NCI-H1930 (cell line): ENCODE measurements at places on chromosomes 5 and 9.

DNA sequence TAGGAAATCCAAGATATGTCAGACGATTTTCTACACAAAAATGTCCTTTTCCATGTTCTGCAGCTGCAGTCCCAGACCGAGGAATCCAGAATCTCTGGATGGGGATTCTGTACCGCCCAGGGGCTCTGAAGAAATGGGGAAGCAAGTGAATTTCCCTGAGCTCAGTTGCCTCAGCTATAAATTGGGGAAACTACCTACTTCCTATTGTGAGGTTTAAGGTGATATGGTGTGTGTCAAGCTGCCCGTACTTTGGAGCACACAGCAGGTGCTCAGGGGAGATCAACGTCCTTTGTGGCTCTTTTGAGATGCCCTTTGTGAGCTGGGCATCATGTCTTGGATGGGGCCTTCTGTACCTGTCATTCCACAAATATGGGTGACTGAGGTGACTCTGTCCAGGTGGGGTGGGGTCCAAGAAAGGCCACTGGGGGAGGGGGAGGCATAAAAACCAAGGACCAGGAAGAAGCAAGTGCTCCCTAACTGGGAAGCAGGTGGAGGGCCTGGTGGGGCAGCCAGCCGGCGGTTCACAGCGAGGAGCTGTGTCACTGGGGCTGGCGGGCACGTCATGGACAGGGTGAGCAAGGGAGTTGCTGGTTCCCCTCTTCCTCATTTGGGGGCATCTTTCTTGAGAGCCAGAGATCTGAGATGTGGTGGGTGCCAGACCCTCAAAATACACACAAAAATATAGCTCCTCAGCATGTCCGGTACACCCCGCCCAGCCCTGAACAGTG lies 116.0 kb downstream of the CRB2 start:
- no peak for DNase-seq

DNA sequence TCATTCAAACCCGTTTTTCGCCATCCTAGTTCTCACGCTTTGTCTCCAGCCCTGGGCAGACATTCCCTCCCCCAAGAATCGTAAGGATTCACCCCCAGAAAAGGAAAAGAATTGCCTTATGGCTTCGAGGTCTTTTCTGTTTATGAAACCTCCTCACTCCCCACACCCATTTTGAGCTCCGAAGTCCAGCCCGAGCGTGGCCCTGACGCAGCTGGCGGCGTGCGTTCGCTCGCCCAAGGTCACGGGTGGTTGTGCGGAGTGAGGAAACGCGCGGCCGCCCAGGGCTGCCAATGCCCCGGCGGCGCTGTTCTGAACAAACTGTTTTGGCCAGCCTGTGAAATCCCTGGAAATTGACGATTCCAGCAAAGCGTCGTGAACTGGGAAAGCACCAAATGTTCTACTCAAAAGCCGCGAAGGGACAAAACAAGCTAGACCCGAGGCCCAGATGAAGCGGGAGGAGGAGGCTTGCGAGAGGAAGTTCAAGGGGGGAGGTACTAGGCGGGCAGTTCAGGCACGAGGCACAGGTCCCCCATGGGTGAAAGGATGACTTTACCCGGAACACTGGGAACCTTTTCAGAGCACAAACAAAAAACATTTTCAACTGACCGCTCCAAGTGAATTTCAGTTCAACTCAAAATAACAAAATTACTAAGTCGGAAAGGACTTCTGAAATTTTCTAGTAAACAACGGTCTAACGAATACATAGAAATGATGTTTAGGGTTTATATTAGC lies 683 bp upstream of the ZFAND5 start:
- peak; percentile 53 for DNase-seq

DNA sequence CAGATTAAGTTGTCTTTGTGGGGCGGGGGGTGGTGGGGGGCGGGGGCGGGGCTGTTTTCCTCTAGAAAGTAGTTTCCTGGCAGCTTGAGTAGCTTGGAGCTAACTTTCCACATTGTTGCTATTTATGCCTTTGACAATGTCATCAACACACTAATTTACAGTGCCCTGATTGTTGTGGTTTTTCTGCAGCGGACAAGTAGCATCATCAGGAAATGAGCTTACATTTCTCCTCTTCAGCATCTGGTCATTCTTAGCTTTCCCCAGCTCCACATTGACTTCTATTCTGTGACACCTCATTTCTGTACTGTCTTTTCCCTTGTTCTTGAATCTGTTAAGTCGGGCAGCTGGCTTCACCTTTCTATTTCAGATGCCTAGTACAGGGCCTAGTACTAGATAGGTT lies 112.3 kb upstream of the RAD23B start:
- DNase-seq, result no peak

DNA sequence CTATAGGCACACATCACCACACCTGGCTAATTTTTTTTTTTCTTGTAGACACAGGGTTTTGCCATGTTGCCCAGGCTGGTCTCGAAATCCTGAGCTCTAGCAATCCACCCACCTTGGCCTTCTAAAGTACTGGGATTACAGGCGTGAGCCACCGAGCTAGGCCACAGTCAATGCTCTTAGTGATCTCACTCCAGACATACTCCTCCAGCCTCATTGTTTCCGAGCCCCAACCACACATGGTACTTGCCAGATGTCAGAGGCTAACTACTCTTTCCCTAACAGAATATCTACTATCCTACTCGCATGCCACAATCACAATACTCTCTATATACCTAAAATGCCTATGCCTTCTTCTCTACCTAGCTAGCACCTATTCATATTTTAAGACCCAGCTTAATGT lies 17.1 kb downstream of the SUSD1 start:
- DNase-seq, result no peak

DNA sequence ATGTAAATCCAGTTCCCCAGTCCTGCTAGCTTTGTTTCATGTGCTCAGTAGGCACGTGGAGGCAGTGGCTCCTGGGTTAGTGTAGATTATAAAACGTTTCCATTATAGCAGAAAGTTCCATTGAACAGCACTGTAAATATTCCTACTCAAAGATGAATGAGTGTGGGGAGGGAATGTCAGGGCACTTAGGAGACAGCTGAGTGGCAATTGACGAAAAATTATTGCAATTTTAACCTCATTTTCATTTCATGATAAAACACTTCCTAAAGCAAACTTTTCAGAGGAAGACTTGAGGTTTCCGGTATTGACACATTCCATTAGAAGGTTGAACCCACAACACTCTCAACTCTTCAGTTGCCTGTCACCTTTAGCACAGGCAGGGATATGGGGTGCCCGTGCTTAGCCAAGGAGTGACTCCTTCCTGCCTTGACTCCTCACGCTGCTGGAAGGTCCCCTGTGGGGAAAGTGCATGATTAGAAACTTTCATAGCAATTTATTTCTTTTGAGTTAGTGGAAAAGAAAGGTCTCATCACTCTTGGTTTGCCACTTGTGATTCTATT lies 41.2 kb downstream of the SLC46A2 start:
- DNase-seq, result no peak

DNA sequence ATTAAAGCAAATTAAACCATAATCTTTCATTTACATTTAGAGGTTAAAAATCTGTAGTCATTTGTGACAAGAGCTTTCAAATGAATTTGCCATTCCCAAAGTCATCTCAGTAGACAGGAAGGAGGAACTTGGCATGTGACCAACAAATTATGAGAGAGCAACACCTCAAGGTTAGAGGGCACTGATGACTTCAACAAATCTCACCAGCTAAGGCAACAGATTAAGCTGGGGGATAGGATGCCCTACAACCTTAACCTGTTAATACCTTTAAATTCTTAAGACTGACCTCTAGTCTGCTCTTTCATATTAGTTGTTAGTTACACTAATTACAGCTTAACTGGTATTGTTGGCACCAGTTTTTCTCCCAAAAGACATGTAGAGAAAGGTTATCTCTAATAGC lies 18.4 kb downstream of the POU5F2 start:
- no peak for DNase-seq

DNA sequence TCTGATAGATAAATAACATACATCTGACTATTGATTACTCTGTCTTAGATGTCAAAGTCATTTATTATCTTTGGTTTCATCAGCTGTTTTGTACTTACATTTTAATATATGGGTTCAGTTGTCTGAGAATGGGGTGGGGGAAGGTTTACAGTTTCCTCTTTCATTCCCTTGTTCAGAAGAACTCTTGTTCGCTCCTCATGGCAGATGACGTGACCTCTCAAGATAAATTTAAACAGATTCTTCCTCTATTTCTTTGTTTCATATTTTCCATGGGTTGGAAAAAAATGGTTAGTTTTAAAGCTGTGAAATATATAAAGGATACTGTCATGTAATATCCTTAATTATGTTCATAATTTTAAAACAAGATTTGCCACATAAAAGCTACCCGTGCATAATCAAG lies 61.4 kb downstream of the TSSK1B start:
- no peak for DNase-seq

DNA sequence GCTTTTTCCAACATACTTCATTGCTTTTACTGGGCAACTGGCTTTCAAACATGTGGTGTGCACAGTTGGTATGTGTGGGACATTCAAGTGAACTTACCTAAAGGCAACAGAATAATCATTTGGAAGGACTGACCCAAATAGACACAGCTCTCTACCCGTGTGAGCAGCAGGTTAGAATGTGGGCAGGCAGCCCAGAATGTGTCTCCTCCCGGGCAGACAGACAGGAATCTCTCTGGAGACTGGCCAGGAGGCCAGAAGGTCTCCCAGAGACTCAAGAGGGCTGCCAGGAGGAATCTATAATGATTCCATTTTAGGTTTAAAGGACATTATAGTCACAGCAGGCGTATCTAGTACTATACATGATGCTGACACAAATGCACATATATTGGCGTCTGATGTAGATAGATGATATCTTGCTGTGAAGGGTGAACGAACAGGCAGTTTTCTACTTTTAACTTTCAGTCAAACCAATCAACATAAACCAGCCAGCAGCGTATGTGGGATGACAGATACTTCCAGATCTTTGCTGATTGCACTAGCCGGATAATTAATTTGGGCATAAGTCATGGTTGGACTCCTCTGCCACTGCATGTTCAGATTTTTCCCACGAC lies 297.4 kb upstream of the ZNF608 start:
- no peak for DNase-seq

DNA sequence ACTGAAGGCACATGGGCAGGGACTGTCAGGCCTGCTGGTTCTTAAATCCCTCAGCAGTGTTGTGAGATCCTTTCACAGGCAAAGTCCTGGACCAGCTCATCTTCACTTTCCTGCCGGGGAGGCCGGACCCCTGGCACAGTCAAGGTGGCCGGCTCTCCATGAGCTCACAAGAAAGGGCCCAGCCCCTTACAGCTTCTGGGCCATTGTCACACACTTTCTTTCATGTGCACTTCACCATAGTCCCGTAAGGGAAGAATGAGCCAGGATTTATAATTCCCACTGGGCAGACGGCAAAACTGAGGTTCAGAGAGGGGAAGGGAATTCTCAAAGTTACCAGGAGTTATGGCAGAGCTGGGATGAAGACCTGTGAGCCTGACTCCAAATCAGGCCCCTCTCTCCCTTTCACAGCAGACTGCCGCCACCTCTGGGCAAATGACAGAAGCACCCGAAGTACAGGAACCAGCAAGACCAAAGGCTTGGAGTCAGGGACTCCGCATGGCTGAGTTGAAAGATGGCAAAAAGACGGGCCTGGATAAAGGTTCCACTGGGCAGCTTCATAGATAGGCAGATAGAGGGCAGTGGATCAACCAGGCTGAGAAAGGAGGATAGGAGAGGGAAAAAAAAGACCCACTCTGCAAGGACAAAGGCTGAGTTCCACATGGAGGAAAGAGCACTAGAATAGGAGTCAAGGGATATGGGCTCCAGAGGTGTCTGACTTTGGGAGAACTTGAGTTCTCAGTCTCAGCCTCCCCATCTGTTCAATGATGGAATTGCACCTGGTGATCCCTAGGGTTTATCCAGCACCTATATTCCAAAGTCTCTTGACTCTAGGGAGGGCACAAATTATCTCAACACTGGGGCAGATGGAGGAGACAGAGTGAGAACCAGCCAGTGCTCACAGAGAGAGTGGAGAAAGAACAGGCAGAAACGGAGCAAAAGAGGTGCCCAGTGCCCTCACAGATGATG lies 128.7 kb downstream of the PAX5 start:
- DNase-seq, result no peak

DNA sequence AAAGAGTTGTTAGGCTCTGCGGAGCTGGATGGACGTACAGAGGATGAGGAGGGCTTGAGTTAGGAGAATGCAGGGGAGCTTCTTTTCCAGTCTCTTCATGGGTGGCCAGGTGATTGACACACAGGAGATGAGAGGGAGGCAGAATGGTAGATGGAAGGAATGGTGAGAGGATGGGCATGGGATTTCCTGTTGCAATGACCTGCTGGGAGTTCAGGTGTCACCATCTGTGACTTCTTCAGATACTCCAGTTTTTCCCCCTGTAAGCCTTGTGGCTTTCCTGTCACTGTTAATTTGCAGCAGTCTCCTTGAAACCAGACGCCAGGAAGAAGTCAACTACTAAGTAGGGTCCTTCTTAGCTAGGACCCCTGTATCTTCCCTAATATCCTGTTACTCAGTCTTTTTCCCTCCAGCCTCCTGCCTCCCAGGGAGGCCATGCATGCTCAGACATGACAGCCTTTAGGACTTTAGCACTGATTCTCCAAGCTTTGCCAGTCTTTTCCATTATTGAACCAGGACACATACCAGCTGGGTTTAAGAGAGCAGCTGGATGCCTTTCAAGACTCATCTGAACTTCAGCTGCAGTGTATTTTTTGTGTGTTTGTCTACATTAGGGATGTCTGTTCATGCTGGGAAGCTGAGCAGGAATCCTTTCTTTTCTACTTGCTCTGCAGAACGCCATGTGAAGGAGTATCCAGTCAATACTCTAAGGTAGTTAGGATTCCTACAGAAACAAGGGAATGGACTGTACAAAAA lies 67.2 kb upstream of the CD180 start:
- DNase-seq, result no peak

- no peak for DNase-seq
These were observed 52.8 kb upstream of the RAI14 start for GRCh38 chr5:34603378-34603777.

DNA sequence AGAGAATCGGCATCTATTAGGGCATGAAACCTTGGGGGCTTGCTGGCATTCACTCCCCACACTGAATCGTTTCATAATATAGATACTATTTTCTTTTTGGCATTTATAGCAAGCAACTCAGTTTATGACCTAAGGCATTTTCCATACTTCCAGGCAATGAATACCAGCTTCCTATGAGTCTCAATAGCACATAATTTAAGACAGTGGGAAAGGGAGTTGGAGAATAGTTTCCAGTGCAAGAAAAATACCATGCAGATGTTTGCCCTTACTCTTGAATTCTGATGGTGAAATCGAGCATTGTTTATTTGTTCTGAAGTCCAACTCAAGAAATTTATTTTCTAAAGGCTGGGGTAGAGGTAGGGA lies 175.8 kb upstream of the KLF9 start:
- no peak for DNase-seq

- no peak for DNase-seq
These were observed 64.0 kb upstream of the TLE4 start for GRCh38 chr9:79507801-79508200.

GRCh38 chr5:123269851-123270250 lies 153.4 kb downstream of the CEP120 start:
- DNase-seq, result no peak

DNA sequence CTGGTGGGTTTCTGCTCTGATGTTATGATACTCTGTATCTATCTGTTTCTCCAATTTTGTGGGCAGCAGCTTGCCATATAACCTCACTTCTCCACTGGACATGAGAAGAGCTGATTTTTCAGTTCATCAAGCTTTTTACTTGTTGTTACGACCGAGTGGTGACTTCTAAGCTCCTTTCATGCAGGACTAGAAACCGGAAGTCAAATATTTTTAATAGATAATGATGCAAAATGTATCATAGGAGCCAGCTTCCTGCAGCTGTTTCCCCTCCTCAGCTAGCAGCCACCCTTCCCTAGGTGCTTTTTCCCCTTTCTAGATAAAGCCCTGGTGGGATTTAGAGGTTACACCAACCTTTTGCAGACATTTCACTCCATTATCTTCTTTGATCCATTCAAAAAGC lies 17.0 kb upstream of the ADAM19 start:
- DNase-seq, result no peak
